ENCODE measurements at places on chromosomes 6 and 20. TPM values are rescaled to one million over a fixed set of nuclear protein-coding genes. Genes with fewer than 3 reads are reported as not detected.
A peak's percentile ranks its signal among the peaks of the same experiment; 100 is the strongest.

The ECT2L gene
- not detected for total RNA-seq

- DNase-seq = no peak
These were observed 17.3 kb downstream of the PLN start for GRCh38 chr6:118565311-118565960.

GRCh38 chr6:159693128-159693893 lies at the start of gene SOD2:
Gene SOD2, minus strand, starts transcription at chr6:159693241. Its CDS starts 74 bp downstream, at chr6:159693167.
- DNase-seq = peak; percentile 95

GRCh38 chr6:72769459-72770125 lies 147.7 kb downstream of the KCNQ5 start:
- DNase-seq = no peak

GRCh38 chr20:34037767-34038166 lies 44.1 kb downstream of the RALY start:
- no peak for DNase-seq

DNA sequence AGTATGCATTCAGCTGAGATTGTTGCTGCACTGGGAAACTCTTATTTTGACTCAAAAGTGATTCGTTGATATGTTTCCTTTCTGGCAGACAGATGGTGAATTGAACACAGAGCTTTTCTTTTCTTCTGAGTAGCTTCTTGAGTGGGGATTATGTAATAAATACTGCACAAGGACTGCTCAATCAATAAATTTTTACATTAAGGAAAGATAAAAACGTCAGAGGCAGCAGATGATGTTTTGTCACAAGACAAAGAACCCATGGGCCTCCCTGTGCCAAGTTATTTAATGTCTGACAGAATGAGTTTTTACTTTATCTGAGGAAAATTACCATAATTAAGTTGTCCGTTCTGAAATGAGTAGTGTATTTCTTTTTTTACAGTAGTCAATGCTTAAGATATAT lies 460.3 kb downstream of the UTRN start:
- DNase-seq = no peak

The CDH4 gene
- 0.65 TPM for total RNA-seq

DNA sequence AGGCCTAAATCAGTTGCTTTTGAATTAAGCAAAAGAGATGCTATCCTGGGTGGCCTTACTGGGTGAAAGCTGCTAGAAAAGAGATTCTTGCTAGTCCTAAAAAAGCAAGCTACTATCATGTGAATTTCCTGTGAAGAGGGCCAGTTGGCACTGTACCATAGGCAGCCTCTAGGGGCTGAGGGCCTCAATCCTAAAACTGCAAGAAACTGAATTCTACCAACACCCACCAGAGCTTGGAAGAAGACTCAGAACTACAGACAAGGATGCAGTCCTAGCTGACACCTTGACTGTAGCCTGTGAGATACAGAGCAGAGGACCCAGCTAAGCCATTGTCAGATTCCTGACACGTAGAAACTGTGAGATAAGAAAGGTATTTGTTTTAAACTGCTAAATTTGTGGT lies 24.5 kb downstream of the CLIC5 start:
- no peak for DNase-seq

DNA sequence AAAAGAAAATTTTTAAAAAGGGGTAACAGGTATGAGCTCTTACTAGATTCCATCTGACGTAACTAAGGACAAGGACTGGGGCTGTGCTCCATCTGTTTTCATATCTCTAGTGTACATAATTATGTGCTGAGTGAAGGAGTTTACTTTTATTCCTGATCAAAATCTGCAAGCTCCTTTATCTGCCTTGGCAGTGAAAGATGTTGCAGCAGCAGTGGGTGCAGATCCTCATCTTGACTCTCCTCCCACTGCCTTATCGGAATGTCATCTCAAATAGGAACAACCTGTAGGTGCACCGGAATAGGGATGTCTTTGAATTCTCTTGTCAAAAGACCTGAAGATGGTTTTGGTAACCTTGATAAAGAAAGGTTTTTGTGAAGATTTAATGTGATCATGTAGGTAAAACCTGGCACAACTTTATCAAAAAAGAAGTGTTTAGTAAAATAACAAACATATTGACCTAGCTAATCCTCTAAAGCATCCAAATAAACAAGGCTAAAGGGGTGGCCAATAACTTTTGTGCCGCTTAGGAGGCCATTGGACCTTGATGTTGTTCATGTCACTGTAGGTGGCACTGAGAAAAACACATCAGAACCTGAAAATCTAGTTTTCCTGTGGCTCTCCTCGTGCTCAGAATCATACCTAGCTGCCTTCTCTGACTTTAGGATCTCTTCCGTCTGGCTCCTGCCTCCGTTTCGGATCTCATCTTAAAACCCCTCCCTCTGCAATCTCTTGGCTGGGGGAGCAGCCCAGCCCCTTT lies 19.0 kb upstream of the SLC16A10 start:
- DNase-seq = no peak

GRCh38 chr6:11851387-11851786 lies 72.8 kb upstream of the ADTRP start:
- no peak for DNase-seq

GRCh38 chr6:86782328-86782727 lies 155.0 kb upstream of the HTR1E start:
- DNase-seq = no peak

The TBX18 gene
- 45.5 TPM for total RNA-seq

- DNase-seq = no peak
These were observed 42.2 kb downstream of the PRND start for GRCh38 chr20:4763723-4764510.

Data from posterior vena cava (tissue), 2 donors.